ENCODE measurements at places on chromosomes 11 and 22. TPM values are rescaled to one million over a fixed set of nuclear protein-coding genes. Genes with fewer than 3 reads are reported as not detected.

- no peak for DNase-seq
Observed at GRCh38 chr11:945986-946385, 20.3 kb downstream of the AP2A2 start.

DNA sequence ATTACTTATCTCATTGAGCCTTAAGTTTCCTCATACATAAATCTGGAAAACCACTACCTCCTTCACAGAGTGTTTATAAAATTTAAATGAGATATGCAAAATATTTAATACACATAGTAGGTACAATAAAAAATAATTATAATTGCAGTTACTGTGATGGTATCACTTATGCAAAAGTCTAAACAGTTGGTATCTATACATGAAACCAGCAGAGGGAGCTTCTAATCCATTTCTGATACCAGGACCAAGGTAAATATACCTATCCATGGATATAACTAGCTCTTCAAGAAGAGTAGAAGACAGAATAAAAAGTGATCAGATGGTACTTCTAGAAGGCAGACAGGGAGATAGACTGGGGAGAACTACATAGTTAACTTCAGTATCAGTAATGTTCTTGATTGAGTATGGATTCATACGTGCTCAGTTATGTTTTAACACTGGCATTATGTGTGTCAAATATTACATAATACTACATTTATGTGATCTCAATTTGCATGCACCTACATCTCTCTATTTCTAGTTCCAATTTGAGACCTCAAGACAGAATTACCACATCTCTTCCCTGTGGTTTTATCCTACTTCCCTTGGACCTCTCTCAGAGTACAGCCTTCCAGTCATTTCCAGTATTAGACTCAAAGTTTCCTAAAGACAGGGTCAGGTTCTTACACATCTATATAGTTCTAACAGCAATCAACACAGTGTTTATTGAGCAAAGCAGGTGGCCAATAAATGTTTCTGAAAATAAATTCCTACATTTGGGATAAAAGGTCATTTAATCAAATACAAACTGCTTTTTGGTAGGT is 13.7 kb upstream of the TSG101 start:
- no peak for DNase-seq

DNA sequence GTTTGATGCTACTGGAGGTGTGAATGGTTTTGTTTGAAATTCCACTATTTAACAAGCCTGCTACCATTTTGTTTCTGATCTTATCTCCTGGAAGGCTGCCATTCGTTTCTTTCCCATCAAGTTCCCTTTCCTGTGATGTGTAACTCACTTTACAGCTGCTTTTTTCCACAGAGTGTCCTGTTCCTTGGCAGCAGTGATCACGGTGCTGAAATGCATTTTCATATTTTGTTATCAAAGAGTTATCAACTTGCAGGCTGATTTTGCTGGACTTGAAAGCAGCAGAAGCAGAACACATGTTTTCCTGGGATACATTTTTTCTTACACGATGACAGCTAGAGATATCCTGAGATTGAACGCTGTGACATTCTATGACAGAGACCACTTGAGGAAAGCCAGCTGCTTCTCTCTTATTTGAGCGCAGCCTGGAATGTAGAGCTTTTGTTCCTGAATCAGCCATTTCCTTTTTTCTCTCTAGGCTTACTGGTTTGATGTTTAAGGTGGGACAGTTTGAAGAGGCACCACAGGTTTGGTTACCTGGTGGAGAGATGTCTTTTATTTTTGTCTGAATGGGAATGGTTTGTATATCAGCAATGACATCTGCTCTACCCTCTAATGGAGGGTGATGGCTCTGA is 34.7 kb downstream of the PRR14L start:
- DNase-seq: no peak

GRCh38 chr11:118524757-118525470 is 2.4 kb upstream of the TTC36 start:
- no peak for DNase-seq

- DNase-seq: no peak
Observed at GRCh38 chr22:46833228-46833627, 70.8 kb downstream of the TBC1D22A start.

GRCh38 chr11:33900159-33900840 is 8.4 kb upstream of the LMO2 start:
- DNase-seq: no peak

DNA sequence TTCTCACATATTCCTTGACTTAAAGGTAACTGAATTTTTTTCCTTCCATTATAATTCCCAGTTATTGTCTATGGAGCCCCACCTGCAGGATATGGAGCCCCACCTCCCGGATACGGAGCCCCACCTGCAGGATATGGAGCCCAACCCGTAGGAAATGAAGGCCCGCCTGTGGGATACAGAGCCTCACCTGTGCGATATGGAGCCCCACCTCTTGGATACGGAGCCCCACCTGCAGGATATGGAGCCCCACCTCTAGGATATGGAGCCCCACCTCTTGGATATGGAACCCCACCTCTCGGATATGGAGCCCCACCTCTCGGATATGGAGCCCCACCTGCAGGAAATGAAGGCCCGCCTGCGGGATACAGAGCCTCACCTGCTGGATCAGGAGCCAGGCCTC is 28.1 kb downstream of the WBP2NL start:
- no peak for DNase-seq

DNA sequence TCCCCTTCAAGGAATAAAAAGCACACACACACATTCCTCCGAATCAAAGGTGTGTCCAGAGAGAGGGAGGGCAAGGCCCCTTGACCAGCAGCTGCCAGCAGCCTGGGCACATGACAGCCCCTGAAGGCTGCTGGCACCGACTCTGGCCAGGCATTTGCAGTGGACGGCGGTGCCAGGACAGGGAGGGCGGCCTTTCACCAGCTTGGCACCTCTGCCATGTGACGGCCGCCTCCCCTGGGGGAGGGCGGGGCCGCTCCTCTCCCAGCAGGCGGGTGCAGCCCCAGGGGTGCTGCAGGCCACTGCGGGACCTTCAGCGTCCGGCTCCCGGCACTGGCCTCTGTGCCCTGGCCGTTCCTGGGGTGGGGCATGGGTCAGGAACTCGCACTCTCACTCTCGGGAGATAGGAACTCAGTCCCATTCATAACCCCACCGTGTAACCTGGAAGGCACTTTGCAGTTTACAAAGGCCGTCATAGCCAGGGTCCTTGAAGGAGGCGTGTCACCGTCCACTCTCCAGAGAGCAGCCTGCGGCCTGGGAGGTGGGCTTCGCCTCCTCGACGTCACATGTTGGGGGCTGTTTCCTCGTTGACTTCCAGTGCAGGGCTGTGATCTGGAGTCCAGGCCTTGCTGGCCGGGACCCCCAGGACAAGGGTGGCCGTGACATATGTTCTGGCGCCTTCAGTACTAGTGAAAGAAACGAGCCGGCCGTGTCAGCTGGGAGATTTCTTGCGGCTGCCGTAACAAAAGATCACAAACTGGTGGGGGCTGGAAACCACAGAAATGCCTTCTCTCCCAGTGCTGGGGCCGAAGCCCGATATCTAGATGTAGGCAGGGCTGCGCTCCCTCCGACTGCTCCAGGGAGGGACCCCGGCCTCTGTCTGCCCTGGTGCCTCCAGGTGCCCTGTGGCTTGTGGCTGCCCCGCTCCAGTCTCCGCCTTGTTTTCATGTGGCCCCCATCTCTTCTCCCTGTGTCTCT is 39.9 kb upstream of the SMIM38 start:
- DNase-seq: no peak

- DNase-seq: no peak
Observed at GRCh38 chr11:67500831-67501715, 4.1 kb downstream of the PITPNM1 start.

GRCh38 chr22:31269892-31270579 is 22.3 kb downstream of the PIK3IP1 start:
- DNase-seq: no peak

- no peak for DNase-seq
Observed at GRCh38 chr11:78845496-78845895, 270.8 kb upstream of the NARS2 start.

Gene LUZP2
- 0.23 TPM for total RNA-seq

Gene TEX54
- not detected for total RNA-seq

Gene DLAT
- 56.5 TPM for total RNA-seq

Gene APOL2
- total RNA-seq: 18.5 TPM

Gene BTG4
- not detected for total RNA-seq

Gene MYH9
- total RNA-seq: 221 TPM

Gene ARHGAP8
- total RNA-seq: 9.9 TPM

Gene ARHGAP20
- total RNA-seq: 4.8 TPM

Gene SPI1
- 15.4 TPM for total RNA-seq

Measured in esophagus squamous epithelium (tissue), 5 donors.